ENCODE measurements at places on chromosomes 7 and 10.

DNA sequence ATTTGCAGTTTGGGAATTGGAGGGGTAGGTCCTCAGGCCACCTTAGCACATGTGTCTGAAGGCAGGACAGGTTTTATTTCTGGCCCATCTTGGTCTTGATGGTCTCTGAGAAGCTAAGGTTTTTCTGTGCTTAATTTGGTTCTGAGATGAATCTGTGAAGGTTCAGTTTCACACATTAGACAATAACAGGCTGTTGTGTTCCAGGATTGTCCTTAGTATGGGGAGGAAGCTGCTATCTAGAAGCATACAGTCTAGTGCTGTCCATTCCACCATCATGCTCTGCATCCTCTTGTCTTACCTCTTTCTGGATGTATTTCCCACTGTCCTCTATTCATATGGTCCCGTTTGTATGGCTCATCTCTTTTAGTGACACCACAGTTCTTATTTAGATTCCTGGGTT lies 7.1 kb downstream of the UBE2D1 start:
- no peak for DNase-seq

DNA sequence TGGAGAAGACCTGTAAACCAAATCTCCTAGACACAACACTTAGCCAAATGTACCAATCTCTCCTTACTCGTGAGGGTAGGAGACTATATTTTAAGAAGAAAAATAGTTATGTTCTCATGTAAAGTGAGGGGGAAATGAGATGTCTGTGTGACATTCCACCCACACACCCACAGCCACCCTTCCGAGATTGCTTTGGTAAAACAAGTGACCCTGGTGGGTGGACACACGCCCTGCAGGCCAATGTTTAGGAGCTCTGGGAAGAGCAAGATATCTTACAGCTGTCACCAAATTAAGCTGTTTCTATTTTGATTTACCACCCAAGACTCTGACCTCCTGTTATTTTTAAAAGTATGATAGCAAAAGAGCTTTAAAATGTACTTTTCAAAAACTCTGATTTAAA lies 147.2 kb upstream of the PFKP start:
- no peak for DNase-seq

DNA sequence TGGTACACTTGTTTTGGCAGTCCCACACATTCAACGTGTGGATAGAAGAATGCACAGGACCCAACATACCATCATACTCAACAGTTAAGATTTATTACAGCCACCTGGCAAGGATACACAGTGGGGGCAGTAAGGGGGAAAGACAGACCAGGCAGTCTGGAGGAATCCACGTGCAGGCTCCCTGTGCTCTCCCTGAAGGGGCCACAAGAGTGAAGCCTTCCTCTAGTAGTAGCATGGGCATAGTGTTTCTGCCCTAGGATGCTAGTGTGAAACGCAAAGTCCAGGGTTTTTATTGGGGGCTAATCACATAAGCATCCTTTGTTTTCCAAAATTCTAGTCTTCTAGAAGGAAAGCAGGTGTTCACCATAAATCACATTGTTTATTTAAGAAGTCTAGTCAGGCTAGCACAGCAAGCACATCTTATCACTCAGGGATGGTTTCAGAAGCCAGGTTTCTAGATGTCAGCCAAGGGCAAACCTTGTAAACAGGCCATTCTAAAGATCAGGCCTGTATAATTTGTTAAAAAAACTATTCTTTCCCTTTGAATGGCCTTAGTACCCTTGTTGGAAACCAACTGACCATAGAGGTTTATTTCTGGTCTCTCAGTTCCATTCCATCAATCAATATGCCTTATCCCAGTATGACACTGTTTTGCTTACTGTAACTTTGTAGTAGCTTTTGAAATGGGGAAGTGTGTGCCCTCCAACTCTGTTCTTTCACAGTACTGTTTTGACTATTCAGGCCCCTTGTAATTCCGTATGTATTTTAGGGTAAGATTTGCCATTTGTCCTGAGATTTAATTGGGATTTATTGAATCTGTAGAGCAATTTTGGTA lies 12.4 kb upstream of the TFAM start:
- DNase-seq, result no peak

DNA sequence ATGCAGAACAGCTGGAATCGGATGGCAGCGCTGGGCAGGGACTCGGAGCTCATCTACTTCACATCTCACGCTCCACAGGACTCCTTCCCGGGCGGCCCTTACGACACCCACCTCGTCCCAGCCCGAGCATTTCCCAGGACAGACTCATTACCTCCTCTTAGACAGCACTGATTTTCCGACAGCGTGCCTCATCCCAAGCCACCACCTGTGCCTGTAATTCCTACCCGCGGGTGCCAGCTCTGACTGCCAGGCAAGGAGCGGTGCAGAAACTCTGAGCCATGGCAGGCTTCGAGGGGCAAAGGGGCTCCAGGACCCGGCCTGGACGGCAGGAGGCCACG lies 25.6 kb downstream of the GPER1 start:
- no peak for DNase-seq

- no peak for DNase-seq
Measured at GRCh38 chr7:45021604-45022296, 21.7 kb downstream of the CCM2 start.

DNA sequence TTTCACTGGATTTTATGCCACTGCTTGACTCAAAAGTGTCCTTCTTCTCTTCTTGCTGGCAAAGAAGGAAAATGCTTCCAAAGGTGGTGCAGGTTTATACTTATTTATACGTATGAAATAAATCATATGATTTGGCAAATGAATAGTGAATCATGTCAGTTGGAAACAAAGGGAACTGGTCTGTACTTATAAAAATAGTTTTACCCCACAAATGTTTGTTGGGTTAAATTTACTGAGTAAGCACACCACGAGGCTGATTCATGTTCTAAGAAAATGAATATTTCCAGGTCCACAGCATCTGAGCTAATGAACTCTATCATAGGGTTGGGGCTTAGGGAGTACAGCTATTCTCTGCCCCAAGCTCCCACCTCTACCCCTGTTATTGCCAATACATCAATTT lies 232.2 kb downstream of the TRIL start:
- no peak for DNase-seq

DNA sequence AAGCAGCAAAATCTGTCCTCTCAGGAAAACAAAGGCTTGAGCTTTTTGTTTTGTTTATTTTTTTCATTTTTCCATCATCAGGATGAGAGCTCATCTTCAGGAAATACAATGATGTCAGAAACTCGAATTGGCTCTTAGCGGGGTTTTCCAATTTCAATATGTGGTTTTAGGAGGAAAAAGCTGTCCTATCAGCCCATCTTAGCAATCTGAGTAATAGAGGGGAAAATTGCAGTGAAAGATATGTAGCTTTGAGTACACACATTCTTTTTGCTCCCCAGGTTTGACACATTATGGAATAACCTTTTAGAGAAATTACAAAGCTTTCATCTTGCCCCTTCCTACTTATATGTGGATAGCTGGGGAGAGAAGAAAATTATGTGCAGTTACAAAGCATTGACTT lies 113.6 kb upstream of the MYO3A start:
- no peak for DNase-seq

DNA sequence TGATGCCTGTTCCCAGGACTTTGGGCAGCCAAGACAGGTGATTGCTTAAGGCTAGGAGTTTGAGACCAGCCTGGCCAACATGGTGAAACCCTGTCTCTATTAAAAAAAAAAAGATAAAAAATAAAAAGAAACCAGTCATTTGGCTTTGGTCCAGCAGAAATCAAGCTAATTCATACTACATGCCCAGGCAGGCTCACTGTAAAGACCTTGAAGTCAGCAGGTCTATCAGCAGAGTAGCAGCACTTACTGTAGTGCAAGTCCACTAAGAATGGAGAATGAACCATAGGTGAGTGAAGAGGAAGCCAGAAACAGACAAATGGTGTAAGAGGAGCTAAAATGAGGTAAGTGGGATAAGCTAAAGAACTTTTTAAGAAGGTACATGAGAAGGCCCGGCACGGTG lies 24.7 kb downstream of the PSPH start:
- no peak for DNase-seq

- no peak for DNase-seq
Measured at GRCh38 chr7:114175125-114175524, 239.5 kb upstream of the FOXP2 start.

DNA sequence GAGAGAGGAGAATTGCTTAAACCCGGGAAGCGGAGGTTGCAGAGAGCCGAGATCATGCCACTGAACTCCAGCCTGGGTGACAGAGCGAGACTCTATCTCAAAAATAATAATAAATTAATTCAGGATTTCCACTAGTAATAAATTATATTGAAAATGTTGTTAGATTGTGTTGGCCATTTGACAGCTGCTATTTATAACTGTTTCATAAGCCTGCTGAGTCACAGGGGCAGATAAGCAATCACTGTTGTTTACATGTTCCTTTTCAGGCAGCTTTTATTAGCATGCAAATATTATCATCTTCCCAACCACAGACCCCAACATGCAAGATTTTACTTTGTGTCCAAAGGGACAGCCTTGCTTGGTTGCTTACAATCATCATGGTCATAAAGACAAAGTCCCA lies 49.5 kb upstream of the ZNF138 start:
- no peak for DNase-seq

- no peak for DNase-seq
Measured at GRCh38 chr10:14728346-14728745, 46.4 kb downstream of the FAM107B start.

- DNase-seq, result no peak
Measured at GRCh38 chr10:132665946-132666704, 119.8 kb downstream of the NKX6-2 start.

GRCh38 chr10:49600046-49600445 lies 10.1 kb upstream of the SLC18A3 start:
- DNase-seq, result no peak

DNA sequence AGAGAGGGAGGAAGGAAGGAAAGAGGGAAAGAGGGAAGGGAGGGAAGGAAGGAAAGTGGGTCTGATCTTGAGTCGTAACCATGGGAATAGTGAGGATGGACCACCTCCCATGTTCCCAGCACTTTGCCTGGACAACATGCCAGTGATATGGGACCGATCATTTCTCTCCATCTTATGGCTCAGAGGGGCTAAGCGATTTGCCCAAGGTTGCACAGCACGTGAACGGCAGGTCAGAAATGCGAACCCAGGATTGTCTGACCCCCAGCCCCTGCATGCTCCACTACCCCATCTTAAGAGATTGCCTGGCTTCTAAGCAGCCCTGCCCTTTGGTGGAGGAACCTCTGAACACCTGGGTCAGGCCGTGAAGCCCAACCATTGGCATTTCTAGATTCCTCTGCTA lies 109.0 kb upstream of the CARD11 start:
- no peak for DNase-seq

DNA sequence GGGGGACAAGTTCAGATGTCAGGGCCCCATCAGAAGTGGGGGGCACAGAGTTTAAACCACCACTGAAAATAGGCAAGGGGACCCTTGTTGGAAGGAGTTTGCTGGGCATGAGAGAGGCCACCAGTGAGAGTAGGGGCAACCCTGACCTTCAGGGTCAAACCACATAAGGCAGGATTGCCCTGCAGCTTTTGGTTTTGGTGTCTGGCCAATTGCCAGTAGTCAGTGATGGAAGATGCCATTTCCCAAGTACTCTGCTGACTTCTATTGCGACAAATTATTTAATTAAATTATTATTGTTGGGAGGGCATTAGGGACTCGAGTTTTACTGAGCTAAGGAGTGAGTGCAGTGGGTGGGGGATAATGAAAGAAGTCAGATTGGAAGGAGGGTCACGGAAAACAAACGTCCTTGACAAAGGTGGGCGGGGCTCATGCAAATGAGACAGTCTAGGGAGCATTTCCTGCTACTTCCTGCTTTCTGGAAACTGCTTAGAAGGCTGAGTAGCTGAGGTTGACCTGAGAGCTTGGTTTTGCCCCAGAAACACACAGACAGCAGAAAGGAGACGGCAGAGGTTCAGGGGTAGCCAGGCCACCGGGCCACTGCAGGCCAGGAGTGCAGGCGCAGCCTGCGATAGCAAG lies 74.2 kb upstream of the ANLN start:
- DNase-seq, result no peak

DNA sequence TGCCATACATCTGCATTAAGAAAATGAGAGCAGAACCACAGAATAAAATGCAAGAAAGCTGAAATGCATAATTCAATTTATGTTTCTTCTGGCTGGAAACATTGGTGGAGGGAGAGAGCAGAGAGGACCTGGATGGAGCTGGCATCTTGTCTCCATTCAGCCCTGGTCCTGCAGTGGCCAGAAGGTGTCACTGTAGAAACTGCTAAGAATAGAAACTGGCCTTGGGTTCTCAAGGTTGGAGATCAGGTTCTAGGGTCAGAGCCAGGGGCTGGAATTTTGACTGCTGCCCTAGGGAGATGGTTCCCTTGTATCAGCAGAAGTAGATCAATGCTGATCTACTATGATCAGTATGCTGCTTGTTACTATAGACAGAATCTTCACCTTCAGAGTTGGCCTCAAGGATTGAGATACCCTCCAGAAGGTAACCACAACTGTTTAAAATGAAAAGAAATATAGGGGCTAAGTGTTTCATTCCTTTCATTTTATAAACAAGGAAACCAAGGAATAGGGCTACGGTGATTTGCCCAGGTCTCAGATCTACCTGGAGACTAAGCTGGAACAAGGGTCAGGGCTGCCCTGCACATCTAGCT lies 13.1 kb downstream of the TAS2R41 start:
- DNase-seq, result no peak

DNA sequence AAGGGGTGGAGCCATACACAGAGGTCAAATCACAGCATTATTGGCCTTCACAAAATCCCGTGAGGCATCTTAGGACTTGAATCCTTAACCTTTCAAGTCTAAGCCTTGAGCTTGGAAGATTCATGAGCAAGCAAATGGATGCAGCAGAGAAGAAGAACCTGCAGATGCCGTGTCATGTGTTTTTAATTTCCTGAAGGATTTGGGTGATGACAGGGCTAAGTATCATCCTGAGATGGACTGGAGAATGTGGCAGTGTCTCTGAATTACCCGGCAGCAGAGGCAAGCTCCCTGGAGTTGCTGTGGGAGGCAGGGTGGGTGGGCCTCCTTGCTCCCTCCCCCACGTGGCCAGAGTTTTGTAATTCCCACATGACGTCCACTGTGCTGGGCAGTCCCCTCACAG lies 50.8 kb downstream of the GCC1 start:
- DNase-seq, result no peak

GRCh38 chr10:85547460-85548023 lies 819.1 kb downstream of the GRID1 start:
- DNase-seq, result no peak

DNA sequence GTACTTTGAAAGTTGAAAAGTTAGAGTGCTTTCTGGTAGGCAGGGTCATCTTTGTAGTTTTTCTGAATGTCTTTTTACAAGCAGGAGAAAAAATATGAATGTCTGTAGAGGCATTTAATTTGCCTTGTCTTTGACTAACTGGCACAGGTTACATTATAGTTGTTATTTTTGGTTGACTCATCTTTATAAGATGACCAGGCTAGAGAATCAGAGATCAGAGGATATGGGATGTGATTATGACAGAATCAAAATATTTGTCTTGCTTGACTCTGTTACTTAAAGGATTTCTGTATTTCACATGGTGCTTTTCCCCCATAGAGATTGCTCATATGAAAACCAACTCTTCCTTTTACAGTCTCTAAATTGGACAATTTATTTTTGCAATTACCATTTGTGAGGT lies 2.4 kb downstream of the ZMYND11 start:
- DNase-seq, result no peak

DNA sequence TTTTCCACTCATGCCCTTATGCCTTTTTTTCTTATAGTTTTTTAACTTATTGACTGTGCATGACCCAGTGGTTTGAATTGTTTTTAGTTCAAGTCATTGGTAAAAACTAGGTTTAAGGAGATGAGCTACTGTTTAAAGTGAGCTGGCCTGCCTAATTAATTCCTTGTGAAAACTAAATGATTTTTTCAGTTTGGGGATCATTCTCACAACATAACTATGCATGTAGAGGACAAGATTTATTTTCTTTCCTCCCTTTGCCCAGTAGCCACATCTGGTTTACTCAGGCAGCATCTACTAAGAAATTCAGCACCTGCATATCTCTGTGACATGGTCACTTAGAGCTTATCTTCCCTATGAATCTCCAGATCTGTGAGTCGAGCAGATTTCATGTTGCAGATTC lies 1.7 kb downstream of the ADO start:
- no peak for DNase-seq

All from NCI-H2107 (cell line).